HFFc6 (cell line): ENCODE measurements at places on chromosomes 7 and 10.
A peak's percentile ranks its signal among the peaks of the same experiment; 100 is the strongest.

DNA sequence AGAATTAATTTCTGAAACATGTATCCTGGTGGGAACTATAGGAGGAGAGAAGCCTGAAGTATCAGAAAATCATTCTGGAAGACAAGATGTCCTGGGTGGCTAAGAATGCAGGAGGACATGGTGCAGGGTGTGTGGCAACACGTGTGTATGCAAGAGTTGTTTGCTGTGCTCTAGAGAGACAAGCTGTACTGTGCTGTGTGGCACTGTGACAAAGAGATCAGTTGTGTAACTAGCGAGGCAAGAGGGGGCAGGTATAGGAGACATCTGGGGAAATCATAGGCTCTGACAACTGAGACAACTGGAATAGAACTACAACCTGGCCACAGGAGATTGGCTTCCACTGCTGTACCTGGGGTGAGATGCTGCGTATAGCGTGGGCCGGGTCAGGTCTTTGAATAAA, 9.3 kb downstream of the ITGA8 start:
- DNase-seq = no peak

DNA sequence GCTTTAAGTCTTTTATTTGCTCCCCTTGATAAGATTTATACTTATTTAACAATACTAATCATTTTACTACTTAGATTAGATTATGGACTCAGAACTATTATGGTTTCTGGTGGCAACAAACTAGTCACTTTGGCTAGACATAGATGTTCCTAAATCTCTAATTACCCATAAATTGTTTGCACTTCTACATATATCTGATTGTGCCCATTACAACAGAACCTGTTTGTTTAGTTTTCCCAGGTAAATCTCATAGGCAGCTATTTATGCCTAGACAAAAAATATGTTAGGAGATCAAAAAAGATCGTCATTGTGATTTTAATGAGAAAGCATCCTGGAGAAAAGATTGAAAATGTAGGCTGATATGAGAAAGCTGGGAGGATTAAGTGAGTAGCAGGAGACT, 14.4 kb downstream of the UBN2 start:
- no peak for DNase-seq

- no peak for DNase-seq
Observed at GRCh38 chr7:137913985-137914384, 67.2 kb upstream of the DGKI start.

DNA sequence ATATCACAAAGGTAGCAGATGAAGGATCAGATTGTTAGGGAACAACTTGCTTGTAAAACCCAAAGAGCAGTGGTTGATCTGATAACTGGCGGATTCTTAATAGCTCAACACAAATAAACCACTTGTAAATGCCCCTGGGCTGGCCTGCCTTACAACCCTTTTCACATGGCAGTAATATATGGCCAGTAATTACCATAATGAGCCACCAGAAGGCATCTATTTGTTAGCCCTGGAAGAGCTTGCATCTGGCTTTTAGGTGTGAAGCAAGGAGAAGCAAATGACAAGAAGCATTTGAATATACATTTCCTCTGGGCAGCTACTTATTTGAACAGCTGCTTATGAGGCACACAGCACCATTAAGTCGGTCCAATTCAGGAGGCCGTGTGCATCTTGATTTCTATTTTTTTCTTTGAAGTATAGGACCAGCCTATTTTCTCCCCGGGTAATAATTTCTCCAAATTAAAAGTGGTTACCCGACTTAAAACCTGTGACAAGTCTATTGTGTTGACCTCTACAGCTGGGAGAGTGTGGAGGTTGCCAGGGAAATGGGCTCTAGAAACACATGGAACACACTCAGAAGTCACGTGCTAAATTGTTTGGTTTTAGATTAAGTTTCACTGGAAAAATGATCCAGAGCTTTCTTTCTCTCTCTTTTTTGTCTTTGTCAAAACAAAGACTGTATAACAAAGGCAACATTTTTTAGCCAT, 113.4 kb downstream of the SEM1 start:
- DNase-seq = no peak

GRCh38 chr10:65570143-65571010, 1355.5 kb upstream of the LRRTM3 start:
- DNase-seq = peak; percentile 1

DNA sequence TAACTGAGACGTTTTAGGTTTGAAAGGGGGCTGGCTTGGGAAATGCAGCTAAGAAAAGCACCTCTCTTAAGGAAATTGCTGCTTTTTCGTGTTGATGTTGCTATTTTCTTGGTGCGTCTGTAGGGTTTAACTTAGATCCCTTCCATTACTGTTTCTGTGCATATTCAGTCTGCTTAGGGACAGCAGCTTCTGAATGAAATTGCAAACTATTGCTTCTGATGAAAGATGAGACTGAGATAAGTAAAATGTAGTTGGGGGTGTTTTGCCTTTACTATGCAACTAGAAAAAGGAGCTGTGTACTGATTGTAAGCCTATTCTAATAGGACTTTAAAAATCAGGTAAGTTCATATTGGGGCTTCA, 772 bp downstream of the HDAC9 start:
- DNase-seq = no peak

DNA sequence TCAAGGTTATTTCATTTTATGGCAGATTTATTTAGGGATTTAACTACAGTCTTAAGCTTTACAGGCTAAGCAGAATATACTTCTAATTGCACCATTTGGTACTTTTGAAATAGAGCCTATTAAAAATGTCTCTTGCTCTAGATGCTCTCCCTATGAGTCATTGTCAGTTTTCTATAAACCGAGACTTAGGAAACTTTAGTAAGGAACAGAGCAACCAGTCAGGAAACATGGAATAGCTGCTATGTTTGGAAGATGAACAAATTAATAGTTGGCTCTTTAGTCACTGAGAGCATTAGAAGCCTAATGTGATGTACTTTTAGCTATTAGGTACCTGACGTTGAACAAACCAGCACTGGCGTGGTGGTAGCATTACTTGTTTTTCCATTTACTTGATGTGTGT, 35.3 kb downstream of the INPP5F start:
- peak; percentile 88 for DNase-seq

DNA sequence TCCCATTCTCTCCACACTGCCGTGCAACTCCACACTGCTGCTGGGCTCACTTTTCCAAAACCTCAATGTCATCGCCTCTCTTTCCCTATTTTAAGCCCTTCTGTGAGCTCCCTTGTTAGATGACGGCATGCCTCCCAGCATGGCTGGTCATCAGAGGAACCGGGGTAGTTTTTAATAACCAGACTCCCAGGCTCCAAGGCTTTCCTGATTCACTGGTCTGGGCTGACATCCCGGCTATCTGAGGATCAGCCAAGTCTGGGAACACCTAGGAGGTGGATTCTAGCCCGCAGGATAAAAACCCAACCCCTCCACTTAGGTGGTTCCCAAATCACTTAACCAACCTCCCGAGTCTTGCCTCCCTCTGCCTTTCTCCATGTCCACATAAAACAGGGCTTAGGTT, 295.4 kb upstream of the FZD8 start:
- DNase-seq = no peak
